ENCODE measurements at places on chromosomes 11 and 22.
A peak's percentile ranks its signal among the peaks of the same experiment; 100 is the strongest.

DNA sequence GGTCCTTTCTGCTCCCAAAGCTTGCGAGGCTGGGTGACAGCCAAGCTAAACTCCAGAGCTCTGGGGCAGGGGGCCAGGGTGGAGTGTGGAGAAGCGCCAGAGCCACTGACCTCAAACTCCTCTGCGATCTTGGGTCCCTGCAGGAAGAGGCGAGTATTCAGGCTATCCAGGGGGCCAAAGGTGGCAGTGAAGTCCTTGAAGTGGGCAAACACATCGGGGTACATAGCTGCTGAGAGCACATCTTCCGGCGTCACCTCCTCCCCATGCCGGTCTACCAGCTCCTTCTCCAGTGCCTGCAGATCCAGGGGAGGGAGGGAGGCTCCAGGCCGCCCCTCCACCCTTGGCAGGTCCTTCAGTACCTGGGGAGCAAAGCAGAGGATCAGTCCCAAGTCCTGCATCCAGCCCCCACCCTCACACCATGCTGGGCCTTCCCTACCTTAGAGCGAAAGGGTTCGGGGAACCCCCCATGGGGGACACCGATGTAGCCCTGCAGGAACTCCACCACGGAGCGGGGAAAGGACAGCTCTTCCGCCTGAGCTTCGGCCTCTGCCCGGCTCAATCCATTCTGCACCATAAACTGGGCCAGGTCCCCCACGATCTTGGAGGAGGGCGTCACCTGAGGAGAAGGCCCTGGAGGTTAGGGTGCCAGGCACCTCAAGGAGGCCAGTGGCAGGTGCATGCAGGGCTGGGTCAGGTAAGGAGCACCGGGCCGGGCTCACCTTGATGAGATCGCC, 6.4 kb downstream of the RCE1 start:
- no peak for DNase-seq

- DNase-seq, result no peak
These were observed 2.4 kb downstream of the MAPK1 start for GRCh38 chr22:21865041-21865440.

GRCh38 chr11:13762718-13763117, 94.2 kb downstream of the FAR1 start:
- no peak for DNase-seq

- no peak for DNase-seq
These were observed 56.5 kb upstream of the CABP7 start for GRCh38 chr22:29663180-29663821.

- DNase-seq, result no peak
These were observed 8.5 kb upstream of the TMPRSS4 start for GRCh38 chr11:118068206-118068944.

DNA sequence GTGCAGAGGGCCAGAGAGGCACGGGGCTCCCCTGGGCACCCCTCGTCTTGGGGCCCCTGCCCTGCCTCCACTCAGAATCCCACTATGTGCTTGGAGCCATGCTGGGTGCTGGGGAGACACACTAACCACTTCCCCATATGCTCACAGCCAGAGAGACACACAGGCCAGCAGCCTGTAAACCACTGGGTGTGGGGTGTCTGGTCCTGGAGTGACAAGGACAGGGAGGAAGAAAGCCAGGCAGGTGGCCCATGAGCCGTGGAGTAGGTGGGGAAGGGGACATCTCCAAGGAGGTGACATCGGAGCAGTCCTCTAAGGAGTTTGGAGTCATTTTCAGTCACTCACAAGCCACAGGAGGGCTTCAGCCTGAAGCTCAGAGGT, 58.9 kb downstream of the CDKN1C start:
- peak; percentile 66 for DNase-seq

GRCh38 chr11:45577752-45578151, 87.7 kb downstream of the CHST1 start:
- no peak for DNase-seq

DNA sequence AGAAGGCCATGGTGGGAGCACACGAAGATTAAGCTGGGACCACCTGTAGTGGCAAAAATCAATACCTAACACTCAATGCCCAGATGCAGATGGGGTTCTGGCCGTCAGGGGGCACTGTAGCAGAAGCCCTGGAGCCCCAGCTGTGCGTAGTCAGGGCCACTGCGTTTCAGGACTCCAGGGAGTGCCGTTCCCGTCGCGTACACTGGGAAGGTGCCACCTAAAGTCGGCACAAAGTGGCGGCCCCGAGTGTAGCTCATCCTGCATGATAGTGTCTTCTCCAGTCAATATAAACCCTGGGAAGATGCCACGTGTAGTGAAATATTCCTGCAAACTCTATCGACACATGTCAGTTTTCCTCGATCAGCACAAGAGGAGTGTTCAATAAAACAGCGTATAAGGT, 123.8 kb upstream of the NTM start:
- DNase-seq, result no peak

DNA sequence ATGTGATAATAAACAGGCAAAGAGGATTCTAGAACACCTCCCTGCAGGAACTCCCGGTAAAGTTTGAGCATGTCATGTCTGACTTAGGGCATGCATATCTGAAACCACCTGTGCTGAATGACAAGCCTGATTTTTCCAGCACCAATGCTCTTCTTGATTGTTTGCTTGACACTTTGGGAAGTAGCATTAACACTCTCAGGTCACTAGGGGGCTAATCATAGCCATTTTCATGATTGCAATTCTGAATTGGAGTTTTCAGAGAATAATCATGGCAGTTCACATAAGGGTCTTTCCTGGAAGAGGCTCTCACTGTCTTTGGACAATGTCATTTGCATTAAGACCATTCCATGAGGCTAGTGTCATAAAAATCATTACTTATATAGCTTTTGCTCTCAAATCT, 234.4 kb upstream of the MTNR1B start:
- no peak for DNase-seq

DNA sequence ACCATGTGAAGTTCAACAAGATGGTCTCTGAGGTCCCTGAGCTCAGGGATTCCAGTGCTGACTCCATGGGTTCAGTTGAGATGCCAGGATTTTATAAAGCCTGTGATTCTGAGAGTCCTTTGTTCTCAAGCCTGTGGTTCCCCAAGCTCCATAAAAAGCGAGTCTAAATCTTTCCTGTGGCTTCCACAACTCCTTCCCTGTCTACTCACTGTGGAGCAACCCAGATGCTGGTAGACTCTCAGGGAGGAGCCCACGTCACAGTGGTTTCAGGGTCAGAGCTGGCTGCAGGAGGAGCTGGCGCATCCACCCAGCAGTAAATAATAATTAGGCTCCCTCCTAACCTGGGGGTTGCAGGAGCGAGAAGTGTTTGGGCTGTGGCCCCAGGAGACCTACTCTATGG, 2.0 kb upstream of the RELT start:
- DNase-seq, result no peak

- DNase-seq, result no peak
These were observed 16.9 kb downstream of the MRGPRG start for GRCh38 chr11:3201677-3202181.

DNA sequence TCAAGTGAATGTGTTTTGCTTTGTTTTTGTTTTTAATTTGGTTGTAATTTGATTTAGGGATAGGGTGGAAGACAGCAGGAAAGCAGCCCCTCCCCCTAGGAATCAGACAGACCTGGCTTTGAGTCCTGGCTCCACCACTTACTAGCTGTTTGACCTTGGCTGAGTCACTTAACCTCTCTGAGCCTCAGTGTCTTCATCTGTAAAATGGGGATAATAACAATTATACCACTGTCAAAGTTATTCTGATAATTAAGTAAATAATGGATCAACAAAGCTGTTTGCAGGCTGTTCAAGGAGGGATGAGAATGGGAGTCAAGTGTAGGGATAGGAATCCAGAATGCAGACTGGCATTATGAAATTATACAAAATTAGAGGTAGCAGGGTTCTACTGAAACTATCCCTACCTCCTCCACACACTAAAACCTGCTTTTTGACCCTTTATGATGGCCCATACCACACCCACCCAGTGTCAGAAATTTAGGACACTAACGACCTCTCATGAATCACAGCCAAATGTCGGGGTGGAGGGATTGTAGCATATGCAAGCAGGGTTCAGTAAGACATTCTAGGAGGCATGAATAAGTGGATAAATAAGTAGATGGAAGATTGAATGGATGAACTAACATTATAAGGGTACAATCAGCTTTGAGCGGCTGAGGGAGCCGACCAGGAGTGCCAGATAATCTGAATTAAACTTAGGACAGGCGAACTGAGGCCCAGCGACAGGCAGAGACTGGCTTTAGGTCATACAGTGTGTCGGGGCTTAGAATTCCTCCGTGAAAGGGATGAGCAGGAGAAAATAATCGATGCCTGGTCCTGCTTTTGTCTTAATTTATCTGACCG, 974 bp downstream of the ANAPC15 start:
- no peak for DNase-seq

DNA sequence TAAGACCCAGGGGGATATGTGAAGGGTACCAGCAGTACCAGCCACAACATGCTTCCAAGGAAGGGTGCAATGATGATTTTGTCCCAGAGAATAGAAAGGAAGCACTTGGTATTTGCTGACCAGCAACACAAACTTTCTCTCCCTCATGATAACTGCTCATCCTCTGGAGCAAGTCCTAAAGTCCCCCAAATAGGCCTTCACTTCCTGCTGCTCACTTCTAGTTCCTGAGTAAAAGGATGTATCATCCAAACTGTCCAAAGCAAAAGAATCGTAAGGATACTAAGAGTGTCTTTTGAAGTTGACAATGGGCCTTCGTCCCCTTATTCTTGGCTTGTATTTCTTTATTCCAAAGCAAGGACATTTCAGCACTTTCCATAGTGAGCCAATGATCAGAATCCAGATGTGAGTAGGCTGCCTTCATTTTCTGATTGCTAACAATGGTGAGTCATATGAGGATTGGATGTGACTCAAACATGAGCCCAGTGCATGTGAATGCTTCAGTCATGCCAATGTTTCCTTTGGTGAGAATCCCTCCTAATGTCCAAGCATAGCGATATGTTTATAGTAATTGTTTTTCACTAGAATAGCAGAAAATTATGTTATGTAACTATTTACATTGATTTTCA, 243.4 kb upstream of the POU2AF2 start:
- DNase-seq, result peak; percentile 24

DNA sequence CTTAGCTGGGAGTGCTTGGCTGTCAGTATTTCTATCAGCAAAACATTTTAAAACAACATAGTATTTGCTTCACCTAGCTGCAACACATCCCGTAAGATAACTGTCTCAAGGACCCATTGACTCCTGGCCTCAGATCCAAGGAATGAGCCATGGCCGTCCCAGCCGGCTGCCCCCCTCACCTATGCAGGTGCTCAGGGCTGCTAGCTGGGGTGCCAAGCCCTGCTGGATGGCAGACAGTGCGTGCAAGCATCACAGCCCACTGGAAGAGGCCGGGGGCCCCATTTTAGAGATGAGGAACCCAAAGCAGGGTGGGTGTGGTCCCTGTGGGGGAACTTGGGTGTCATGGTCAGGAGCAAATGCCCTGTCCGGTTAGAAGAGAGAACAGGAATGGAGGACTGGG, 8.5 kb downstream of the PSMC3 start:
- DNase-seq, result no peak

DNA sequence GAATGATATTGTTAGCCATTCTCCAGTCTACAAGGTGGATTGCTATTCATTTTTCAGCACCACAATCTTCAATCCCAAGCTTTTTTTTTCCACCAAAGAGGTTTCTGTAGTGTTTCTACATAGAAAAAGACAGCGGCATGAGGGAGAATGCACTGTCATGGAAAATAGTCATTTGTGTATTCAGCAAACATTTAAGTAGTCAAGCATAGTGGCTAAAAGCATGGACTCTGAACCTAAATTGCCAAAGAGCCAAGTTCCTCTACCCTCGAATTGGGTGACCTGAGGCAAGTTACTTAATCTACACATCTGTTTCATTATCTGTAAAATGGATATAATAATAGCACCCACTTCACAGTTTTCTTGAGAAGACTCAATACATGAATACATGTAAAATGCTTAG, 14.2 kb downstream of the GAS2 start:
- no peak for DNase-seq

GRCh38 chr22:46417769-46418168, 82.3 kb downstream of the TRMU start:
- no peak for DNase-seq

DNA sequence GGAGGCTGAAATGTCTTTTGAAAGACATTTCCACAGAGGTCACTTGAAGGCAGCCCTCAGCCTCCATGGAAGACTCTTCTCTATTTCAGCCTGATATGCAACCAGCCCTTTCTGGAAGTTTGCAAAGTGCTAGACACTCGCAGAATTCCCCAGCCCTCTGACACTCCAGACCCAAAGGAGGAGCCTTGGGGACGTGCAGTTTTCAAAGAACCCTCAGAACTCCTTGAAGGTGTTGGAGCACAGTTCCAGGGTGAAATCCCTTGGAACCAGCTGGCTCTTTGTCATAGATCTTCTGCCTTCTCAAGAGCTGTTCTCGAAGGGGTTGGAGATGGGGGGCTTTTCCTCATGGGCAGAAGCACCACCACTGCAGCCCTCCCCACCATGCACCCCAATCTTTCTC, 19.6 kb downstream of the SPATA19 start:
- no peak for DNase-seq

DNA sequence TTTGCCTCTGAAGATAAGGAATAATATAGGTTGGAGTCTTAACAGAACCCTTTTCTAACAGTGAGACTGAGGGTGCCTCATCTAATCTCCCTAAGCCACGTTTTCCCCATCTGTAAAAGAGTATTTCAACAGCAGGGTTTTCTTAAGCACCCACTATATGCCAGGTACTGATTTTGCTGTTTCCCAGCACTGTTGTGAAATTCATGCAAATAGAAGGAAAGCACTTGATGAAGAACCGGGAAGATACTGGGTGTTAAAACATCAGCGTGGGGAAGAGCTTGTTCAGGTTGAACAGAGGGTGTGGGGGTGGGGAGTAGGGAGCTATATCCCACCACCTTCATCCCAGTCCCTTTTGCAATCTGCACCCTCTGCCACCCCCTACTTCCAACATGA, 2.8 kb downstream of the HMOX1 start:
- DNase-seq, result no peak

DNA sequence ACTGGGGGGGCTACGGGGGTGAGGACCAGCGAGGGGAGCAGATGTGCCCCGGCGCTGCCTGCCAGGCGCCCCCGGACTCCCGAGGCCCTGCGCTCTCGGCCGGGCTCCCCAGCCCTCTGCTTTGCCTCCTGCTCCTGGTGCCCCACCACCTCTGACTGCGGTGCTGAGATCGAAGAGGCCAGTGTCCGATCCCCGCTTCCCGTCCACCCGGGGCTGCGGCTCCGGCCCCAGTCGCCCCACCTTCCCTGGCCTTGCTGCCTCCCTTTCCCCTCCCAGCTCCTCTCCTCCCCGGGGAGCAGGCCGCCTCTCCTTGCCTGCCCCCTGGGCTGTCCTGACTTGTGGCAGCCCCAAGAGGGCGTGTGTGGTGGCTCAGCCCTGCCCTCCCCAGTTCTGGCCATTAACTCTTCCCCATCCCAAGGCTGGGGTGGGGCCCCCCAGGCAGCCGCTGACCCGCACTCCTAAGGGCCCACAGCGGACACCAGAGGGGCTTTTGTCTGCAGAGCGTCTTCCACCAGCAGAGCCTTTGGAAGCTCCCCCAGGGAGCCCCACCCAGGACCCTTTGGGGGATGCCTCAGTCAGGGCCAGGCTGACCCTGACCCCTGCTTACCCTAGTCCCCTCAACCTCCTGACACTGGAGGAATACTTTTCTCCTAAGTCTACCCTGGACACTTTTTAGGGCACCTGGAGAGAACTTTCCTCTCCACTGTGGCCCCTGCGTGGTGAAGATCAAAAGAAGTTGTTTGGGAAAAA, 16.6 kb downstream of the RTN4RL2 start:
- peak; percentile 54 for DNase-seq
